ENCODE measurements at places on chromosomes 5 and 9.
A peak's percentile ranks its signal among the peaks of the same experiment; 100 is the strongest.

- no peak for DNase-seq
Observed at GRCh38 chr5:68652534-68652965, 437.0 kb downstream of the PIK3R1 start.

DNA sequence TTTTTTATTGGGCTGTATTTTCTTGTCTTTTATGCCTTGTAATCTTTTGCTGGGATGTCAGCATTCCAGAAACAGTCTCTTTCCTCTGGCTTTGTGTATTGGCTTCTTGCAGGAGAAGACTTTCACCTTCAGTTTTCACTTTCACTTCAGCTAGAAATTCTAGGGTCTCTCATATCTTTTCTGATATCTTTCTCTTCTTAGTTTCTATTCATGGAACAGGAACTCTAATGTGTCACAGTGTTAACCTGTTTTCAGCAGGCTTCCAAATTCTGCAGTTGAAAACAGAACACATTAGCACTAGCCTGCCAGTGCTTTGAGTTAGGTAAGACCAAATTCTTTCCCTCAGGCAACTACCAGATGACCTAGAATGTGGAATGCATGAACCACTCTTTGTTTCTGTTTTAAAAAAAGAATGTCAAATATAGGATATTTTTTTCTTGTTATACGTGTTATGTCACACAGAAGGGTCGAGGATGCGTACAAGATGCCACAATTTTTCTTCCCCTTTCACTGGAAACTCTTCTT lies 164.7 kb downstream of the TUSC1 start:
- no peak for DNase-seq

GRCh38 chr5:126846744-126847455 lies 70.0 kb downstream of the LMNB1 start:
- no peak for DNase-seq

GRCh38 chr5:165504674-165505073 lies 1999.3 kb downstream of the MAT2B start:
- DNase-seq, result no peak

DNA sequence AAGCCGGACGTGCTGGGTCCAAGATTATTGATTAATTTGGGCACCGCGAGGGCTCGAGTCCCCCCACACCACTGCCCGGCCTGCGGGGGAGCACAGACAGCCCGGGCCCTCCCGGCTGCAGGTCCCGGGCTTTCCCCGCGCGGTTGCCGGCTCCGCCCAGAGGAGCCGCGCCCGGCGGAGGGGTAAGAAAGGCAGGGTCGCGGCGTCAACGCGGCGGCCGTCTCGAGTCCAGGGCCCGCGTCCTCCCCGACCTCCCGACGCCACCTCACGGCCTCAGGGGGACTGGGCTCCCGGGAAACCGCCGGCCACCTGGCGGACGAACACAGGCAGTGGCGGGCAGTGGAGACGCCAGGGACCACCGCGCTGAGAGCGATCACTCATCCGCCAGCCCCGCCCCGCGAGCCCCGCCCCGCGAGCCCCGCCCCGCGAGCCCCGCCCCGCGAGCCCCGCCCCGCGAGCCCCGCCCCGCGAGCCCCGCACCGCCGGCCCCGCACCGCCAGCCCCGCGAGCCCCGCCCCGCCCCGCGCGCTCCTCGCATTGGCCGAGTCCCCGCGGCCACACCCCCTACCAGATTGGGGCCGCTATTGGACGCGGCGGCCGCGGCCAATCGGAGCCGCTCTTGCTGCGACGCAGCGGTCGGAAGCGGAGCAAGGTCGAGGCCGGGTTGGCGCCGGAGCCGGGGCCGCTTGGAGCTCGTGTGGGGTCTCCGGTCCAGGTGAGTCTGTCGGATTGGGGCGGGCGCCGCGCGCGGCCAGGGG lies at the start of gene MRPL41:
Gene MRPL41, plus strand, starts transcription at position 616 of the 758 bp plus-strand sequence. CDS start 203 bp downstream, outside the sequence.
- peak; percentile 87 for DNase-seq

DNA sequence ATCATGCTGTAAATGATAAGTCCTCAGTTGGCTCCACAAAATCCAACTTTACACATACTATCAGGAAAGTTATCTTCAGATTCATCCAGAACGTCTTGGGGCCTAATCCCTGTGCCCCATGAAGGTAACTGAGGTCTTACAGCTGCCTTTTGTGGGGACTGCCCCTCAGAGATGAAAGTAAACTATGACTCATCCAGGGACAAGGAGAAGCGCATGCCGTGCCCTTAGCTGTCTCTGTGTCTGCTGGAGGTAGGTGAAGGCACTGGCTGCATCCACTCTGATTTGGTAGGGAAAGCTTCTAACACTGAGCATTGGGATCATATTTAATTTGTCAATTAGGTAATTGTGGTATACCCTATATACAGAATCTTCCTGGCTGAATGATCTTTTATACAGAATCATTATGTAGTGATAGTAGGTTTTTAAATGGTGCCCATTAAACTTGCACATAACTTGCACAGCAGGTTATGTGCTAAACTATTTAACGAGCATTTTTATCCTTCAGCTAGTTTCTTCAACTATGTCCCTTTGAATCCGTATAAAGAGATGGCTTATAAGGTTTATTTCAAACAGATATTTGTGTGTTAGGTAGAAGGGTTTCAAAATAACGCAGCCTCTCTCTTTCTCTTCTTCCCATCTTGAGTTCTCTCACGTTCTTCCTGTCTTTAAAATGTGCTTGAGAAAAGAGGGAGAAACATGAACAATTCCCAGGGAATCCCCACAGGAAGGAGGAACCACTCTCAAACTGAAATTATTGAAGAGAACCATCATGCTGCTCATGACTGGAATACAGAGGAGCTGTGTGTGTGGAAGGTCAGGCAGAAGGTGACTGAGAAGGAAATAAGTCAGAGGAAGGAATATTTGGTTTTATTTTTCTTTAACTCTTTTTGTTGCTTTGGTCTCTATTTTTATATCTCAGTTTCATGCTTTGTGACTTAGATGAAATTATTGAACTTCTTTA lies 250.9 kb downstream of the CD180 start:
- DNase-seq, result no peak

Data from effector CD4-positive, alpha-beta T cell (primary cell).